ENCODE measurements at places on chromosomes 3 and 15. TPM values are rescaled to one million over a fixed set of nuclear protein-coding genes. Genes with fewer than 3 reads are reported as not detected.
A peak's percentile ranks its signal among the peaks of the same experiment; 100 is the strongest.

ABHD2 gene
- 40.9 TPM for total RNA-seq

CELF6 gene
- total RNA-seq: 5.3 TPM

TM6SF1 gene
- total RNA-seq: 1.6 TPM

HIGD2B gene
- 1.4 TPM for total RNA-seq

DNA sequence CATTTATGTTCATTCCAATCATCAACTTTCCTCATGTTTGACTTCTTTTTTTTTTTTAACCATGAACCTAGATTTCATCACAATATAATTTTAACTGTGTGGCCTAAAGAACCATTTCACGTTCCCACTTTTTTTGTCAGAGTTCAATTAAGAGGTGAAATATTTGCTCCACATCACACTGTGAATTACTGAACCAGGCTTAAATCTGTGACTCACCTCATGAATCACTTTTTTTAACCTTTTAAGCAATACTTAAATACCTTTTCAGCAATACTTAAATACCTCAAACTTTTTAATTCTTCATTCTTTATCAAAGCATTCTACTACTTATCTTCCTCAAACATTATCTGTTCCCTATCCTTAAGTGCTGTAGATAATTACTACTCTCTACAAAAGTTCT is 137.6 kb downstream of the SI start:
- H3K27ac ChIP-seq: no peak overlapping the region
- no peaks in the 10 kb centered on the region for H3K4me1 ChIP-seq
- H3K27me3 ChIP-seq: no peaks in the 10 kb centered on the region
- no peak for DNase-seq
- no peaks in the 10 kb centered on the region for H3K36me3 ChIP-seq
- H3K4me3 ChIP-seq: no peak overlapping the region

DNA sequence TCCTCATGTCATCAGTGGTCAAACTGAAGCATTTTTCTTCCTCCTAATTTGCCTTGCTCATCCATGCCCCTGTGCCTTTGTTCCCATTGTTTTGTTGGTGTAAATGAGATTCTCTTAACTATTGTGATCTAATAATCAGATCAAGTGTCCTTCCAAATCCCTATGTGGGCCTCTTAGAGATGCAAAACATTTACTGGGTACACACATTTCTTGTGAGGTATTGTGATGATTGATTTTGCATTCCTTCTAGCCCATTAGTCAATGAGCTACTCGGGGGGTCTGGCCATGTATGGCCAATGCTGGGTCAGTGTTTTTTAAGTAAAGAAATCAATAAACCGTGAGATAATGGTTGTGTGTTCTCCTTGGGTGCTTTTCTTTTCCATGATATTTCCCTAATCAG is 580.4 kb downstream of the VGLL3 start:
- no peak overlapping the region for H3K27ac ChIP-seq
- no peaks in the 10 kb centered on the region for H3K27me3 ChIP-seq
- H3K4me1 ChIP-seq: no peaks in the 10 kb centered on the region
- no peak overlapping the region for H3K4me3 ChIP-seq
- no peak for DNase-seq

DNA sequence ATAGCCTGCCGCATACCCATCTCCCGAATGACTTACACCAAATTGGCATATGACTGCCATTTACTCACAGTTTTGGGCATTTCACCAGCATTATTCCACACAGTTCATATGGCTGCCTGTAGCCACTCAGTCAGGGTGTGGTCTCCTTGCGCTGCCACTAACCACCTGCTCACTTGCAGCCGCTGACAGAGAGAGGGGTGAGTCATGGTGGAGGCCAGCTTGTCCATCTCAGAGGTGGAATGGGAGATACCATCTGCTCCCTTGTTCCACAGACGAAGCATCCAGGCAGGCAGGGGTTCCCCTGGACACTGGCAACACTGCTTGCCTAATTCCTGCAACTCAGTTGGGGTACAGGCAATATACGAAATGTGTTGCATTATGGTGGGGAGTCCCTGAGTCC is 15.6 kb downstream of the CCRL2 start:
- H3K4me1 ChIP-seq: no peaks in the 10 kb centered on the region
- H3K4me3 ChIP-seq: no peak overlapping the region
- no peak for DNase-seq
- no peaks in the 10 kb centered on the region for H3K27me3 ChIP-seq

DNA sequence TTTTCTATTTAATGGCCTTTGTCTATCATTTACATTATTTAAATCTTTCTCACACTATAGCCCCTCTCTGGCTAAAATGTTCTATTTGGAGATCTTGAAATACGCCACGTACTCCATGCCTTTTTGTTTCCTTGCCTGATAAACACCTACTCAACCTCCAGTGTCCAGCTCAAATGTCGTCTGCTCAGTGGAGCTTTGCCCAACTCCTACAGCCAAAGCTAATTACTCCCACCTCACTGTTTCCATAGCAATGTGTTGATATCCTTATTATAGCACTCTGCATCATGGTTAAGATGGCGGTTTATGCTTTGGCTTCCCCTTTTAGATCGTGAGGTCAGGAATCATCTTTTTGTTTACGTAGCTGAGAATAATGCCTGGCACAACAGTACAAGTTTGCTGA is 55.9 kb downstream of the NGLY1 start:
- H3K4me1 ChIP-seq: no peaks in the 10 kb centered on the region
- no peak overlapping the region for H3K4me3 ChIP-seq
- no peak overlapping the region for H3K27ac ChIP-seq

DNA sequence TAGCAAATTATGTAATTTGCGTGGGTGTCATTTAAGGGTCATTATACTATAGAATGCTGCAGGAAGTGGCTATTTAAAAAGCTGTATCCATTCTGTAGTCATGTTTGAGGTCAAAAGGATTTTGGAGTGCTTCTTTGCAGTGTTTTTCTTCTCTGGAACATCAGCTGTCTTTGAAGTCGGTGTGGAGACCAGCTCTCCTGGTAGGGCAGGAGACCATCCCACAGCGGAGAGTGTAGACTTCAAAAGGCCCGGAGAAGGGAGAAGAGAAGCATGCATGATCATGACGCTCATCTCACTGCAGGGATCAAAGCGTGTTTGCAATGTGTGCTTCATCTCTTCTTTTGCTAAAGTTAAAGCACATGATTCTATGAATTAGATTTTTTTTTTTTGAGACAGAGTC is 19.9 kb downstream of the PXK start:
- H3K27ac ChIP-seq: peak overlapping the region; percentile 97
- no peaks in the 10 kb centered on the region for H3K27me3 ChIP-seq

DNA sequence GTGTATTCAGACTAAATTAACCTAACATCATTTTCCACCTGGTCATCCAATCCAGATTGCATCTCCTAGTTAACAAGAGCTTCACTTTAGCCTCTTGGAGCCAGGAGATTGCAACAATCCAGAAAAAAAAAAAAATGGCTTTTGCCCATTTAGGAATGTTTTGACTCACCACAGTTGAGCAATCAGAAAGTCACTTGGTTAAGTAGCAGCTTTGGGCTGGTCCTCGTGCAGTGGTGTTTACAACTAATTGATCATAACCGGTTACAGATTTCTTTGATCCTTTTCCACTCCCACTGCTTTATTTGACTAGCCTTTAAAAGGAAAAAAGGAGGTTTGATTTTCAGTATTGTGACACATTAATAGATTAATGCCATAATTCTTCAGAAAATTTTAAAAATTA is 688.8 kb upstream of the CCDC54 start:
- H3K4me1 ChIP-seq: no peaks in the 10 kb centered on the region
- no peak overlapping the region for H3K4me3 ChIP-seq
- H3K27me3 ChIP-seq: no peaks in the 10 kb centered on the region
- H3K27ac ChIP-seq: no peak overlapping the region
- DNase-seq: no peak

DNA sequence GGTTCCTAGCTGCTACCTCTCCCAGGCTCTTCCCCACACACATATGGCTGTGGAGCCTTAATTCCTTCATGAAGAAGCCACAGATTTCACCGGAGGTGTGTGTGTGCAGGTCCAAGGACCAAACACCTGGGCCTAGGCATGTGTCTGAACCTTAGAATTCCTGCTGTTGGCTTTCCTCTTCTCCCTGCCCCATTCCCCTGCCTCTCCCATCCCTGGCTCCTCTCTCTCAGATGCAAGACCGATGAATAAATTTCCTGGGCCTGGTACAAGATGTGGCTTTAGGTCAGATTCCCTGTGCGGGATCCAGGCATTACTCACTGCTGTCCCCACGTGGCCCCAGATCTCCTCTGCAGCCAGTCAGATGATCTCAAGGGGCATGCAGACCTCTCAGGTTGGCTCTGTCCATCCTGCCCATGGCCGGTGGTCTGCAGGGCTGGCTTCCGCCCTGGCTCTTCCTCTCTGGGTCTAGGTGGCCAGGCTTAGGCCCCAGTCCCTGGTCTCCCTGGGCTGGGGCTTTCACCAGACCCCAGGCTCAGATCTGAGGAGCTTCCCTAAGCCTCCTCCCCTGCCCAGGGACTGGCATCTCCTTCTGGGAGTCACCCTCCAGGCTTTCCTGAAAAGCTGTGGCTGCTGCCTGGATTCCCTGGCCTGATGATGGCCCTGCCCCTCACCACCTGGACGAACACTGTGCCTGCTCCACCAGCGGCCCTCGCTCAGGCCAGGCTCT is 20.5 kb downstream of the CCR9 start:
- no peaks in the 10 kb centered on the region for H3K27me3 ChIP-seq
- no peak overlapping the region for H3K4me3 ChIP-seq
- no peak overlapping the region for H3K27ac ChIP-seq
- no peak for DNase-seq

GRCh38 chr3:195040773-195041520 is 230.0 kb downstream of the XXYLT1 start:
- DNase-seq: no peak
- H3K4me1 ChIP-seq: no peaks in the 10 kb centered on the region

- H3K27ac ChIP-seq: no peak overlapping the region
- DNase-seq: no peak
- no peaks in the 10 kb centered on the region for H3K4me1 ChIP-seq
- H3K4me3 ChIP-seq: no peak overlapping the region
- H3K36me3 ChIP-seq: no peaks in the 10 kb centered on the region
These were observed 70.4 kb downstream of the SATB1 start for GRCh38 chr3:18354701-18355100.

All from B cell (primary cell).